SJCRH30 (cell line): ENCODE measurements at places on chromosomes 6 and 20. TPM values are rescaled to one million over a fixed set of nuclear protein-coding genes. Genes with fewer than 3 reads are reported as not detected.
A peak's percentile ranks its signal among the peaks of the same experiment; 100 is the strongest.

GRCh38 chr6:53032849-53033248 is 32.4 kb upstream of the FBXO9 start:
- no peak for DNase-seq

DNA sequence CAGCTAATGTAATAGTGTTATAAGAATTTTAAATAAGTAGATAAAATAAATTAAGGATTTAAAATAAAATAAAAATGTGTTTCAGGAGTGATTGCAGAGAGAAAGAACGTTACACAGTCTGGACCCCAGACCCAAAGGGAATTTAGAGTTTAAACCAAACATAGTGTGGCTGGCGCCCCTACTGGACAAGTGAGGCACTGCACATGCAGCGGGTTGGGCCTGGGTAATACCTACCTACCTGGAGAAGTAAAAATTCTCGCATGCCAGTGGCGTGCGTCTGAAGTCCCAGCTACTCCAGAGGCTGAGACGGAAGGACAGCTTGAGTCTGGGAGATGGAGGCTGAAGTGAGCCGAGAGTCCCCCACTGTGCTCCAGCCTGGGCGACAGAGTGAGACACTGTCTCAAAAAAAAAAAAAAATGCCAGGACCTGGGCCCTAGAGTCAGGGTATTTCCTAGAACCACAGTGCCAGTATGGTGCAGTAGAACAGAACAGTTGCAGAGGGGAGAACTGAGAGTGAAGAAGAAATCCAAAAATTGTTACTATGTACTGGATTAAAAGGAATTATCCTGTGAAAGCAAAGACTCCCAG is 71.4 kb upstream of the TCF21 start:
- DNase-seq, result peak; percentile 44

- no peak for DNase-seq
Measured at GRCh38 chr6:135188718-135189117, 7.6 kb downstream of the MYB start.

- no peak for DNase-seq
Measured at GRCh38 chr6:166540631-166541331, 45.7 kb downstream of the RAMACL start.

The RAB44 gene
- not detected in 2 replicates for total RNA-seq

The FBXO30 gene
- 11.6 and 12.8 TPM in 2 replicates for total RNA-seq

The SLC17A2 gene
- total RNA-seq, result not detected in 2 replicates

The THEMIS gene
- total RNA-seq, result 0.02 TPM in 1 of 2 replicates, not detected in the other
